ENCODE measurements at places on chromosomes 4 and X. TPM values are rescaled to one million over a fixed set of nuclear protein-coding genes. Genes with fewer than 3 reads are reported as not detected.

Gene GYPB
- not detected for total RNA-seq

Gene CT55
- not detected for total RNA-seq

Gene PFKFB1
- not detected for total RNA-seq

Gene NKX1-1
- total RNA-seq, result not detected

Gene LSM6
- total RNA-seq, result 43.7 TPM

Gene KLB
- 0.08 TPM for total RNA-seq

Gene GYPE
- total RNA-seq, result not detected

Gene DCAF4L1
- total RNA-seq, result 0.14 TPM

Gene NOX1
- total RNA-seq, result 0.07 TPM

Gene GLRA2
- total RNA-seq, result not detected

Gene CENPVL3
- 0.17 TPM for total RNA-seq

Gene VCX3A
- total RNA-seq, result not detected

Gene RBBP7
- 157 TPM for total RNA-seq

Gene IL13RA2
- total RNA-seq, result not detected

Gene TCEAL7
- total RNA-seq, result not detected

Gene OTOP1
- total RNA-seq, result not detected

Gene FAM9C
- not detected for total RNA-seq

Gene EFNB1
- total RNA-seq, result 8.7 TPM

Gene PDGFRA
- total RNA-seq, result 0.25 TPM

Gene ADH1A
- total RNA-seq, result not detected

Gene GABRB1
- total RNA-seq, result not detected

Gene AREG
- total RNA-seq, result 26.5 TPM

Gene SMR3B
- total RNA-seq, result not detected

Gene IRF2
- 9.1 TPM for total RNA-seq

Gene RNF212
- total RNA-seq, result 2.8 TPM

Gene OTUD6A
- total RNA-seq, result not detected

Gene DCLK2
- total RNA-seq, result 8.6 TPM

Gene MND1
- total RNA-seq, result 13.4 TPM

Gene GPM6B
- 0.14 TPM for total RNA-seq

Gene CLTRN
- 0.65 TPM for total RNA-seq

Gene RBMXL3
- not detected for total RNA-seq

Gene IL13RA1
- total RNA-seq, result 61.1 TPM

Gene SPRY1
- 6.3 TPM for total RNA-seq

Gene STOX2
- total RNA-seq, result 3.3 TPM

Gene HTN1
- total RNA-seq, result not detected

Gene ASIC5
- total RNA-seq, result not detected

Data from A549 treated with Hydrocortisone at 1 μM for 4 hours (cell line).